CD4-positive, CD25-positive, alpha-beta regulatory T cell (primary cell): ENCODE measurements at places on chromosomes 4 and X.

DNA sequence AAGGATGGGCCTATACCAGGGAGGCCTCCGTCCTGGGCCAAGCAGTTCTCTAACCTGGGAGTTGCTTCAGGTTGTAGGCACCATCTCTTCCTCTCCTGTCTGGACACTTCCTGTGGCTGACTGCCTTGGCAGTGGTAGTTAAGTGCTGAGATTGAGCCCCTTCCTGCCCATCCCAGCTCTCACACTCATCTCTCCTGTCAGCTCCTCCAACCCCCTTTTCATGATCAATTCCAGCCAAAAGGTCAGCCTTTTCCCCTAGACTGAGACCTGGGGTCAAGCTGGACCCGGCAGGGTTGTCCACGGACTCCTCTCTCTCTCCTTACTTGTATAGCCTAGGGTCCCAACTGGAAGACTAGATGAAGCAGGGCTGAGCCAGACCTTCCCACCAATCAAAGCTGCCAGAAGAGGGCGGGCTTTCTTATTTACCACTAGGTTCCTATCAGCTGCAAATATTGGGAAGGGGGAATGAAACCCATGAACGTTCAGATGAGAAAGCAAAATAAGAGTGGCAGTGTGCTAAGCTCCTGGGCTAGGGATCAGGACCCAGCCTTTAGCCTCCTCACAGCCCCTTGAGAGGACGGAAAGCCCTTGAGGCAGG lies 34.5 kb downstream of the KDM5C start:
- no peak for DNase-seq

DNA sequence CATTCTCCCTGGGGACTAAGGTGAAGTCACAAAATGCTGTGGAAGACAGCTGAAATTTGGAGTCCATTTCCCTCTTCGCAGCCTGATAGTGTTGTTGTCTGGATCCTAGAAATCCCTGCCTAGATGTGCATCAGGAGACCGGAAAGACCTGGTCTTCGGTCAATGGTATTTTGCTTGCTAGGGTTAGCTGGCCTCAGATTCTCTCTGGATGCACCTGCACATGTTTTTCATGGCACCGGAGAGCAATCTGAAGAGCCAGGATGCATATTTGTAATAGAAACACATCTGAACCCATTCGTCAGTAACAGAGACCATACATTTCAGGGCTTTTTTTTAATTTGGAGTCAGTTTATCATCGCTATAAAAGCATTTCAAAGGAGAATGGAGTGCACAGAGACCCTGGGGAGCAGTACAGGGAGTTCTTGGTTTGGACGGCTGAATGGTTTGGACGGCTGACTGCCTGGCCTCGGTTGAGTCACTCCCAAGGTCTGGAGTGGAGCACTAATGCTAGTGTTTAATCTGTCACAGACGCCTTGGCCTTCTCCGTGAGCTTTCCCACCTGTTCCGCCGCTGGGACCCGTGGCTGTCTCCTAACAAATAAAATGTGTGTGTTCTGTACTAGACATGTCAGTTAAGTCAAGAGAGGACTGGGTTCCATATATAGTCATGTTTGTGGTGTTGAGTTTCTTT lies 7.5 kb upstream of the PDLIM3 start:
- no peak for DNase-seq

DNA sequence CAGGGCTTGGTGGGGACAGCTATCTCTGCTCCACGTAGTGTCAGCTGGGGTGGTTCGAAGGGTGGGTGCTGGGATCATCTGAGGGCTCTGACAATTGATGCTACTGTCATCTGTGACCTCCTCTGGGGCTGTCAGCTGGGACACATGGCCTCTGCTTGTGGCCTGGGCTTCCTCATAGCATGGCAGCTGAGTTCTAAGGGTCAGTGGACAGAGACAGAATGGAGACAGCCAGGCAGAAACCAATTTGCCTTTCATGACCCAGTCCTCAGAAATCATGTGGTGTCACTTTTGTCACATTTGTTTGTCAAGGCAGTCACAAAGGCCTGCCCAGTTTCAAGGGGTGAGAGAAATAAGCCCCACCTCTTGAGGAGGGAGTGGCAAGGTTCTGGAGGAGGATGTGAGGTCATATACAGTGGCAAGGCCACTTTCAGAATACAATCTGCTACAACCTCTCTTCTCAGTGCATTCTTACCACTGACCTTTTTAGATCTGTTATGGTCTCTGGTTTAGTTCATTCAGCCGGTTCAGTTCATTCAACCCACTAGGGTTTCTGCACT lies 103.6 kb upstream of the BCOR start:
- peak; percentile 38 for DNase-seq

DNA sequence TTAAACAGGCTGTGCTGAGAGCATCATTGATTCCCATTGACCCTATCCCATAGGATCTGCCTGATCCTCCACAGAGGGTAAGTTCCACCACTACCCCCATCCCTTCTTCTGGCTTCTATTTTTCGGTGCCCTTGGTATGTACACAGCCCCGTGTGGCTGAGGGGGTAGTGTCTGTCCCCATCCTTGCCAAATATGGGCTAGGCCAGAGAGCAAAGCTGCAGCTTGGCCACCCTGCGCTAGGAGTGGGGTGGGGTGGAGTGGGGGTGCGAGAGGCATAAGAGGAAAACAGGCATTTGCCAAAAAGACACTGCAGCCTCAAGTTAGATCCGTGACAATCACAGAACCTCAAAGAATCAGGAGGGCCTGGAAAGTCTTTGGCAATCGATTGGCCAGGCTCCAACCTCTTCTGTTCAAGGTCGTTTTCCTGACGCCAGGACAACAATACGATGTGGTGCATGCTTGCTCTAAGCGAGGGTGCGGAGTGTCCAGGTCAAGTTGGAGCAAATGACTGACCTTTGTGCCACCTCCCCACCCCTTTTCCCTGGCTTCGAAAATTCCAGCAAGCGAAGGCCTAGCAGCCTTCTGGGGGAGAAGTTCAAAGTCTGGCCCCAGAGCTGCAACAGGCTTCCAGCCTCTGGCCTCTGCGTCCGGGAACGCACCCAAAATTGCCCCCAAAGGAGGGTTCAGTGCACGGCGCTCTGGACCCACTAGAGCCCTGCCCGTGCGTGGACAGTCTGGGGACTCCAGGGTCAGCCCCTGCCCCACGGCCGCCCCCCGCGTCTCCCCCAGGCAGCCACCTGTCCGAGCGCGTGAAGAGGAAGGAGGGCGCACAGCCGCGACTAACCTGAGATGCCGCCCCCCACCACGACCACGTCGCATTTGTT lies 598 bp downstream of the MAOB start:
- no peak for DNase-seq

- no peak for DNase-seq
These were observed 984.2 kb upstream of the ADGRL3 start for GRCh38 chr4:60215906-60216305.
